ENCODE measurements at places on chromosomes 12 and 14.

DNA sequence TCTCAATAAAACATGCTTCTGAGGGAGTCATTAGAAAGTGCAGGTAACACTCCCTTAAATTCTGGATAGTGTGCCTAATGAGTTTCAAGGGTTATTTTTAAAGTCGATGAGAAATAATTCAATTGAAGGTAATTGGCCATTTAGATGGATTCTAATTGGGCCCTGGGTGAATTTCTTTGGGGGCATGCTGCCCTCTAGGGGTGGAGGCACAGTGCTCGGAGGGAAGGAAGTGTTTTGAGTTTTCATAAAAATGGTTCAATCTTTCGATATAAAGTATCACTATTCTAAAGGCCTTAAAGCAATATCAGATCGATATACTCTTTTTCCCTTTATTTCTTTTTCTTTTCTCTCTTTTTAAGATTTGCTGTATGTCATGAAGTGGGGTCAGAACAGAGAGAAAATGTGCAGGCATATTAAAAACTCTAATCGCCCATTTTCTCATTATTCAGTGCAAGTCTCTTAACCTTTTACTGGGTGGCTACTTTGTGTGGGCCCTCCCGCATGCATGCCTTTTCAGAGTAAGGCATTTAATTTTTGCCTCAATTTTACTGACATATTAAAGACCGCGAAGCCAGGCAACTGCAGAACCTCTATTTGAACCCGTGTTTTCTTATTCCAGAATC lies 25.5 kb downstream of the NKX2-8 start:
- DNase-seq, result no peak

GRCh38 chr14:102781063-102781462 lies 3.8 kb downstream of the TRAF3 start:
- DNase-seq, result no peak

GRCh38 chr12:109706747-109707469 lies 6.7 kb upstream of the FAM222A start:
- DNase-seq, result no peak

DNA sequence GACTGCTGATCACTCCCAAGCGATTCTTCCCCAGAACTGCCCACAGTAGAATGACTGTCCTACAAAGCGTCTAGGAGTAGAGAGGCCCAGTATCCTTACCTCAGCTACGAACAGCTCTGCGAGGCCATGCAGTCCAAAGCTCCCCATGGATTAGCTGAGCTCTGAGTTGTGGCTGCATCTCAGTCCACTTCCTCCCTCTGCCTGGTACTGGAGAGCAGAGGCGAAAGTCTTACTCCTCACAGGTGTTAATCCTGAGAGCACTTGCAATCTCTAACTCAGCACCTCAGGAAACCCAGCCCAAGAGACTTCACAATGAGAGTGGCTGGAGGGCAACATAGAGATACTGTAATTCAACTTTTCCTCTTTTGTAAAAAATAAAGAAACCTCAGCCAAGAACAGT lies 493.1 kb downstream of the BCAT1 start:
- DNase-seq, result no peak

GRCh38 chr12:56801661-56802622 lies 38.8 kb downstream of the HSD17B6 start:
- no peak for DNase-seq

DNA sequence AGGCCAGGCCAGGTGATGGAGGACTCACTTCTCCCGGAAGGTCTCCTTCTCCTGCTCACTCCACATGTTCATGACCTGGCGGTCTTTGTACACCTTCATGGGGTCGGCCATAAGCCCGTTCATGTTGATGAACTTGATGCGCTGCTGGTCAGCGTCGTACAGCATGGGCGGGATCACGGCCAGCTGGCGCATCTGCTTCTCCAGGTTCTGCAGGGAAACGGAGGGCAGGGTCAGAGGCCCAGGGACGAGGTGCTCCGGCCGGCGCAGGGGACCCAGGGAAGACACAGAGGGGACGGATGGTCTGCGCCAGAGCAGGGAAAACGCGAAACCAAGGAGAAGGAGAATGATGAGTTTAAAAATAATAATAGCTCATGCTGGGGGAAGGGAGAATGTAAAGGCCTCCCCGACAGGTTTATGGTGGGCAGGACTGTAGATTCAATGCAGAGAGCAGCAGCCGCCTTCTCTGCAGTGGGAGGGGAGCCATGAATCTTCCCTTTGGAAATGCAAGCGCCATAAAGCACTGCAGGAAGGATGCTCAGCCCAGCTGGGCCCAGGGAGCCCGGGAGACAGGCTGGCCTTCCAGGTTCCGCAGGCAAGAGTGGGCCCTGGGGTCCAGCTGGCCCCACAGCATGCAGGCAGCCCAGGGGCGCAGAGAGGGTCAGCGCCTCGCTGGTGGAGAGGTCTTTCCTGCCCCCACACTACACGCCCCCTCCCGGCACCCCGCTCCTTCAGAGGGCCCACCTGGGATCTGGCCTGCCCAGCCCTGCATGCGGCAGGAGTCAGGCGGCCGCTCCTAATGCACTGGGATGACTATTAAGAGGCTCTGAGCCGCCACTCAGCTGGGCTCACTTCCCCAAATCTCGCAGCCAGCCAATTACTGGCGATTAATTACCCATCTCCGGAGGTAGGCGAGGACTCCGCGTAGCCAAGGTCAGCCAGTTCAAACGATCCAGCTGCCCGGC lies 132.0 kb downstream of the RFLNA start:
- no peak for DNase-seq

GRCh38 chr12:7868391-7868790 lies 4.3 kb downstream of the SLC2A14 start:
- no peak for DNase-seq

DNA sequence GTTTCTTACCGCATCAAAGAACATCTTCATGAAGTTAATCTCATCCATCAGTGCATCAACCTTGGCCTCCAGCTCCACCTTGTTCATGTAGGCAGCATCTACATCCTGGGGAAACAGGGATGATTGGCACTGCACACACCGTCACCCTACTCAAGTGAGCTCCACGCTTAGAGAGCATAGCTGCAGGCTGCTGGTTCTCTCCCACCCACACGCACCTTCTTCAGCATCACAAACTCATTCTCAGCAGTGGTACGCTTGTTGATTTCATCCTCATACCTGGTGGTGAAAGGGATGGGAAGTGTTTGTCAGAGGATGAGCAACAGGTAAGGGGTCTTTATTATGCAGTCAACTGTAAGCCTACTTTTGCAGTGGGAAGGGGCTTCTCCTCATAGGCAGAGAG lies 2.3 kb downstream of the KRT5 start:
- no peak for DNase-seq

- DNase-seq, result no peak
Observed at GRCh38 chr12:55711786-55712553, 3.9 kb upstream of the BLOC1S1 start.

GRCh38 chr14:94480809-94481208 lies 4.8 kb upstream of the SERPINA9 start:
- no peak for DNase-seq

GRCh38 chr14:58662018-58662417 lies 24.3 kb downstream of the DACT1 start:
- no peak for DNase-seq

- no peak for DNase-seq
Observed at GRCh38 chr12:19449814-19450213, 10.5 kb downstream of the AEBP2 start.

- DNase-seq, result no peak
Observed at GRCh38 chr14:65070471-65070976, 31.8 kb downstream of the MAX start.

DNA sequence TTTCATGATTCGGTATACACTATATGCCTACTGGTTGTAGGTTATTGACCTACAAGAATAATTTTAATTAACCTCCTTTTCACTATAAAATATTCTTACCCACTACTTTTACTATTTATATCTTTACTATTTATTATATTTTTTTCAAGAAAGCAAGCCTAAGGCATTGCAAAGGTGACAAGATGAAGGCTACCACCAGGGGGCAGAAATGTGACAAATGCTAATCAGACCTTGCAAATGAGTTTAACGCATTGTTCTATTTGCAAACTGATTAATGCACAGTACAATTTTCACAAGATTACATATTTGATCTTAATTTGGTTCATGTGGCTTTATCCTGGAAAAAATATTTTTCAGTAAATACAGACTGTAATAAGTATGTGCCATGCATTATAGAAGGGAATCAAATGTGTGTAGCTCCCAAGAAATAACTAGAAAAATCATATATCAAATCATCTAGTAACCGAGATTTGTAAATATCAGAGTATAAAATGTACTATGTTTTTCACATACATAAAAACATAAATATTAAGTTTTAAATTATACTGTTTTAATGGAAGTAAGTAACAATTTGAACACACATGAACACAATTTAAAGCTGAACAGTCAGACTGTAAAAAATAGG lies 107.0 kb downstream of the ADAMTS20 start:
- no peak for DNase-seq

- no peak for DNase-seq
Observed at GRCh38 chr14:59032826-59033225, 155.6 kb upstream of the DAAM1 start.
